LoVo (cell line): ENCODE measurements at places on chromosomes 5 and 9.

- DNase-seq = no peak
Observed at GRCh38 chr9:83154821-83155220, 91.9 kb upstream of the RASEF start.

GRCh38 chr5:99349787-99350186, 421.0 kb upstream of the CHD1 start:
- no peak for DNase-seq

DNA sequence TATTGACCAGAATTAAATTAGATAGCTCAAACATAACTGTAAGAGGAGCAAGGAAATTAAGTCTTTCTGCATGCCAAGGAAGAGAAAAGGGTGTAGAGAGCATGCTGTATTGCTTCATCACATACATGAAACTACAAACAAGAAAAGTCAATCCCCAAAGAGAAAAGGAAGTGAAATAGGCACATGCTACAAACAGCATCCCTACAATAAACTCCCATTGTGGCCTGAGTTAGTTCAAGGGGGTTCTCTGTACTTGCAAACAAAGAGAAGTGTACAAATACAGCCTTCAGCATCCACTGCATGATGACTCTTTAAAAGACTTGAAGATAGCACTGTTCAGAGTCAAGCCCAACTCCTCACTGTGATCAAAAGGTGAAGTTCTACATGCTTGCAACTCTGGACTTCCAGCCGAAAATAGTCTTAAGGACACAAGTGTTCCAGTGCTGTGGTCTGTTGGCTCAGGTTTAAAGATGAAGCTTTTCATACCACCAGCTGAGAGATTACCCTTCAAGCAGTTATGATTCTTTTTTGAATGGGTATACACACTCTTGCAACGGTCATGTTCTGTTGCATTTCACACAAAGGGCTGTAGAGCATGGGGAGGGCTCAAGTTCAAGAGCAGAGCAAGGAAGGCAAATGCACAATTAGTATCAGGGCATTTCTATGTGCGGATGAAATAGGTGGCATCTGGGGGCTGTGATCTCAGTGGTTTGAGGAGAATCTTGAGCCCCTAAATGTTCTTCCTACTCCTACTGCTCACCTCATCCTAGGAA, 534.5 kb downstream of the EBF1 start:
- no peak for DNase-seq

DNA sequence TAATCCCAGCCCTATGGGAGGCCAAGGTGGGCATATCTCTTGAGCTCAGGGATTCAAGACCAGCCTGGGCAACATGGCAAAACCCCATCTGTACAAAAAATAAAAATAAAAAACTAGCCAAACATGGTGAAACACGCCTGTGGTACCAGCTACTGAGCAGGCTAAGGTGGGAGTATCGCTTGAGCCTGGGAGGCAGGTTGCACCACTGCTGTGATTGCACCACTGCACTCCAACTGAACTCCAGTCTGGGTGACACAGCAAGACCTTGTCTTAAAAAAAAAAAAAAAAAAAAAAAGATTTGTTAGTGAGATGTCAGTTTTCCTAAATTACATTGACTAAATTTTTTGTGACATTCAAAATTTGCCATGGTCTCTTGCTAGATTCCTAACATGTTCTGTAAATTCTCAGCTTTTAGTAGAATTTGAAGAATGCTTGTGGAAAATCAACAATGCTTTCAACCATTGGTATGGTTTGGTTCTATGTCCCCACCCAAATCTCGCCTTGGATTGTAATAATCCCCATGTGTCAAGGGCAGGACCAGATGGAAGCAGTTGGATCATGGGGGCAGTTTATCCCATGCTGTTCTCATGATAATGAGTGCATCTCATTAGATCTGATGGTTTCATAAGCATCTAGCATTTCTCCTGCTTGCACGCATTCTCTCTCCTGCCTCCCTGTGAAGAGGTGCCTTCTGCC, 236.1 kb downstream of the ARRDC3 start:
- no peak for DNase-seq

- DNase-seq = no peak
Observed at GRCh38 chr5:15621094-15621493, 121.1 kb downstream of the FBXL7 start.

DNA sequence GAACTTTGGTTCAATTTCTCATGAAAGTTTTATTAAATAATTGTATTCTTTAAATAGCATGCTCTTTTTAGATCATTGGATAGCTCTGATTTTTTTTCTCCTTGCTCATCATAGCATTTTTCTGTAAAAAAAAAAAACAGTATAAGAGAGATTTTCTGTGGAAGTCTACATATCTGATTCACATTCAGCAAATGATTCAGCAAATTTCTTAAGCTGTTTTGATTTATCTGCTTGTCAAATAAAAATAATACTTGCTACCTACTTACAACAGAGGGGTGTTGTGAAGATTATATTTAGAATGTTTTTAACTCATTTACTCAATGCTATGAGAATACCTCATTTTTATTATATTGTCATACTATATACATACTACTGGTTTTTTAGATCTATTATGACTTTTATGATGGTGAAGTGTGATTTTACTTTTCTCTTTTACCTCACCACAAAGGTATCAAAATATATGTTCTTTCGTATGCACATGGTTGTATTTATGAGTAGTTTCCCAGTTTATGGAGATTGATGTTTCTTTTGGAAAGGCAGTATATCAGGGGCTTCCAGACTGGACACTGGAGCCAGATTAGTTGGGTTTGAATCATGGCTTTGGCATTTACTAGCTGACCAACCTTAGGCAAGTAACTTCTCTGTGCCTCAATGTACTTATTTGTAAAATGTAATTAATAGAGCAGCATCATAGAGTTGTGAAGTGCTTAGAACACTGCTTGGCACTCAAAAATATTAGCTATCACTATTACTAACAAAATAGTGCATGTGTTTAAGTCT, 25.5 kb downstream of the TNPO1 start:
- no peak for DNase-seq

- DNase-seq = no peak
Observed at GRCh38 chr9:22114956-22115355, 105.9 kb upstream of the CDKN2B start.

GRCh38 chr9:132367613-132368313, 13.0 kb upstream of the SETX start:
- DNase-seq = no peak

GRCh38 chr5:8538821-8539220, 669.9 kb downstream of the MTRR start:
- no peak for DNase-seq

DNA sequence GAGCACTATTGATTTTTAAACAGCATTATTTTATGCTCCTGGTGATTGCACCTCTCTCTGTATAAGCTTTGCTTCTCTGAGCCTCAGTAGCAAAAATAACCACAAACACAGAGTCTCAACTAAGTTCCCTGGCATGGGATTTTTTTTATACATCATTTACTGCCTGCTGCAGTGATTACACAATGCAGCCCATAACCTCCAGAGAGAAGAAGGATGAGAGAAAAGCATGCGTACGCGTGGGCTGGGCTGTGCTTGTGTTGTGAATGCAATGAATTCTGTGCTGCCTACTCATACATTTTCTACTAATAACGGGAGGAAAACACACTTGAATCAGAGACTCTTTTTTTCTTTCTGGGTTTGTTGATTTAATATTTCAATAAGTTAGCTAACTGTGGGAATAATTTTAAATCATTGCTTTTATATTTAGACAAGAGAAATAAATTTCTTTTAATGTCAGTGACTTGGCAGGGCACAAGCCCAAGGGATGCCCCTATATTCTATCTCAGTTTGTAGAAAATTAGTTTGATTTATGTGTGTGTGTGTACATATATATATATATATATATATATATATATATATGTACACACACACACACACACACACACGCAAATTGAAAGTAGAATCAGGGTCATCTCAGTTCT, 351.5 kb downstream of the MED10 start:
- DNase-seq = no peak

GRCh38 chr5:79509244-79509885, 4.6 kb downstream of the HOMER1 start:
- DNase-seq = no peak

- peak; percentile 50 for DNase-seq
Observed at GRCh38 chr5:65914641-65915196, 11.7 kb upstream of the ERBIN start.

DNA sequence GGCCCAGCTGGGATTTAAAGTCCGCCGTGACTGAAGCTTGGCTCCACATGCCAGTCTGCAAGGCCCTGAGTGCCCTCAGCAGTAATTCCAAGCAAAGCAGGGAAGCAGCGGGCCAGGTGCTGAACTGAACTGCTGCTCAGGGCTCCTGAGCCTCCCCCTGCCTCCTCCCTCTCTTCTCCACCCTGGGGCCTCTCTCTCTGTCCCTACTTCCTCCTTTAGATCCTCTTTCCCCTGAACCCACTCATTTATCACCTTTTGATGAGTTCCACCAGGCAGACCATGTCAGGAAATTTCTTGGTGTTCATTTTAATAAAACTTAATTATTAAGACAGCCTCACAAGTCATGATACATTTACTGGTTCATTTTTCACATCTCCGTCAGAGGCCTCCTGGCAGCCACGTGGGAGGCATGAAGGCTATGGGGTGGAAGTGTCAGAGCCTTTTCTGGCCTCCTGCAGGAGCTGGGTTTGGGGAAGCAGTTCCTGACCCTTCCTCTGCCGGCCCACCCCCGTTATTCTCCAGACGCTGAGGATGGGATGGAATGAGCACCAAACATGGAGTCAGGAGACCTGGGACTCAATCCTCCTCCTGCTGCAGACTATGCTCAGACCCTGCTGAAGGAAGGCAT, 32.2 kb upstream of the KCNIP1 start:
- no peak for DNase-seq

- no peak for DNase-seq
Observed at GRCh38 chr9:107141967-107142366, 141.1 kb upstream of the RAD23B start.

DNA sequence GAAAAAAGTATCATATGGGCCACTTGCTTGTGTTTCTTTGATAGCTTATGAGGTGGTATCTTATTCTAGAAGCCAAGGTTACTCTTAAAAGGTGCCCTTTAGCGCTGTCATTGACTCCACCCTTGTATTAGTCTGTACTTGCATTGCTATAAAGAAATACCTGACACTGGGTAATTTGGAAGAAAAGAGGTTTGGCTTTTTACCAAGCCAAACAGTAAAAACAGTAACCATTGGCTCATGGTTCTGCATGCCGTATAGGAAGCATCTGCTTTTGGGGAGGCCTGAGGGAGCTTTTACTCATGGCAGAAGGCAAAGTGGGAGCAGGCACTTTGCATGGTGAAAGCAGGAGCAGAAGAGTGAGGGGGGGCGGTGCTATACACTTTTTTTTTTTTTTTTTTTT, 87.4 kb downstream of the TEK start:
- DNase-seq = no peak

DNA sequence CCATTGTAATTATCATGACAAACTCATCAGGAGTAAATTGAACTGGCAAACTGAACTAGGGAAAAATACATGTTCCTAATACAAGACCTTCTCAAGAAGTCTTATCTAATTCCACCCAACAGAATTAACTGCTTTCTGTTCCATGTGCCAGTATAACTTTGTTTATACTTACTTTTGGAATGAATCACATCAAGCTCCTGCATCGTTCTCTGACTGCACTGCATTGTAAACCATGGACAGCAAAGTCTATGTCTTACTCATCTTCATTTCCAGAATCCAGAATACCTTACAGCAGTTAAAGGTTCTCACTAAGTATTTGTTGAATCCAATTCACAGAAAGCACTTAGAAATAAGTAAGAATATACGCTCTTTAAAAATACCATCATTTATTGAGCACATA, 102.8 kb downstream of the PLK2 start:
- DNase-seq = no peak
